ENCODE measurements at places on chromosomes 2 and 18.

- DNase-seq: no peak
Measured at GRCh38 chr2:191405546-191405945, 160.3 kb downstream of the MYO1B start.

DNA sequence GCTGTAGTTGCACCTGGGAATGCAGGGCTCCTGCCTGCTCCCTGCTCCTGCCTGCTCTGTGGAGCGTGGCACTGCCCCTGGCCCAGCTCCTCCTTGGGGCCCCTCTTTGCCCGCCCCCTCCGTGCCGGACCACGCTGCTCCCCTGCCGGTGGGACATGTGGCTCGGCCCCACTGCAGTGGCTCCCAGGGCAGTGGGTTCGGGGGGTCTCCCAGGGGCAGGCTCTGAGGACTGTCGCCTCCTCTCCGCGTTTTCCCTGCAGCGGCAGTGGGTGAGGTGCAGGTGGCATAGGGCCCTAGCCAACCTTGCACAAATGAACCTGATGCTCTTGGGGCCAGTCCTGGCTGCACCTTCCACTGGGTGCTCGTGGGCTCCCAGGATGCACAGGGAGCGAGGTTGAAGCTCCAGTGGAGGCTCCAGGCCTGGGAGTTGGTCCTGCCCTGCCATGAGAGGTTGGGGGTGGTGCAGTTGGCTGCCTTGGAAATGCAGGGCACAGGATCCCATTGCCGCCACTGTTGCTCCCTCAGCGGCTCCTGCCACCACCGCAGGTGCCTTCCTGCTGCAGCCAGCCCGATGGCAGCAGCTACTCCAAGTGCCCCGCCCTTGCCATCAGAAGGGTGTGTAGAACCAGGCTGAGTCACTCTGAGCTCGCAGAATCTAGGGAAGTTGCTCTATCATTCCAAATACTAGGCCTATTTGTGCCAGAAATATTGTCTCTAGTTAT is 313.1 kb upstream of the SYT4 start:
- DNase-seq: no peak

DNA sequence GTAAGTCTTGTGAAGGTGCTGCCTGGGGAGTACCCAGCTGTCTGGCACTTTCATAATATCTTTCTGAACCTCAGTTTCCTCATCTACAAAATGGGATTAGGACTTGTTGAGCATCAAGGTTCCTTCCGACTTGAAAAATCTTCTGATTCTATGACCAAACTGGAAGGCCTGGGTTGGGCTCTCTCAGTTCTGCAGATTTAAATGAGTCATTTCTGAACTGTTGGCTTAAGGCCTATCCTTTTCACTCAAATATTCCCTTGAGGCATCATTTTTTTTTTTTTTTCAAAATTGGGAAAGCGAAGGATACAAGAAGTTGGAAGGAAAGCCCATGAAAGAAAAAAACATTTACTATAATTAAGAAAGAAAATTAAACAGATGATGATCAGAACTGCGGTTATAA is 40.8 kb upstream of the CYP1B1 start:
- no peak for DNase-seq

DNA sequence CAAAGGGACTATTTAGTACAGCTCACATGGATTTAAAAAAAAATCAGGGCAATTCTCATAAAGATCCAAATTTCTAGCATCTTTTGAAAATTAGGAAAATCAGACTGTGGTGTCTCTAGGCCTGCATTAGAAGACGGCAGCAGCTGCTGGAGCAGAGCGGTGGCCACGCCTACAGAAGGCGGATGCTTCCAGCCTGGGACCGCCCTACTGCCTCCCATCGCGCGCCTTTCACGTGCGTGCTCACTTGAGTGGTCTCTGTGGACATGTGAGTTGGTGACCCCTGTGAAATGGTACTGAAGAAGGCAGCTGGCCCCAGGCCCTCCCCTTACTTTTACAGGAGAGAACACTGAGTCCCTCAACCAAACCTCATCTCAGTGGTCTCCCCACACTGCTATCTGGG is 15.2 kb upstream of the ZFP36L2 start:
- no peak for DNase-seq

DNA sequence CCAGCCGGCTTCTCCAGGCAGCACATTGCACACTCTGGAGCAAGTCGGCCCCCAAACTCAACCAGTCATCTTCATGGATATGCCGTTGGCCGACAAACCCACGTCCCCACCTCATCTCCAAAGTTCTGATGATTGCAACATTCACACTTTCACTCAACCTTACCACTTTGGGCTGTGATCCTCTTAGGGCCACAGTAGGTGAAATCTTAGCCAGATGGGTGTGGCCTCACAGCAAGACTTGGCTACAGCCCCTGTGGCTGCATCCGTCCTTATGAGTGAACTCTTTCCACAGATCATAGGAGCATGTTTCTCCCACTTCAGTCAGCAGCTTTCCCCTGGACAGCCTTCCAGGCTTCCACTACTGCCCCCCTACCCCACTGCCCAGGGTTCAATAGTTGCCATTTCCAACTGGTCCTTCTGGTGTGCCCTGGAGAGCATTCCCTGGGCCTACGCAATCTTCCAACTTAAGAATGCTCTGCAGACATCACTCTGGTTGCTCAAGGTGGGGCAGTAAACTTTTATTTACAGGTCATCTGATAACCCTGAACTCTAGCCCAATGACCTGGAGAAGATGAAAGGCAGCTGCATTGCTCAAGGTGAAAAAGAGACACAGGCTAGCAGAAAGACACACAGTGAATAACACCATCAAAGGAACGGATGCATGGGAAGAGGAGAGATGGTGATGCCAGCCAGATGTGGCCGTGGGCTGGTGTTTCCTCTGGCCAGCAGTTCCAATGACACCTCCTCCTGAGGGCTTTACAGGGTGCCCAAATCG is 34.5 kb downstream of the ARL4C start:
- DNase-seq: no peak

GRCh38 chr2:28394997-28395333 is 2.3 kb downstream of the FOSL2 start:
- no peak for DNase-seq

GRCh38 chr2:74021407-74021755 is 36.7 kb downstream of the TET3 start:
- no peak for DNase-seq

- DNase-seq: no peak
Measured at GRCh38 chr2:236348976-236349375, 84.8 kb upstream of the ASB18 start.

DNA sequence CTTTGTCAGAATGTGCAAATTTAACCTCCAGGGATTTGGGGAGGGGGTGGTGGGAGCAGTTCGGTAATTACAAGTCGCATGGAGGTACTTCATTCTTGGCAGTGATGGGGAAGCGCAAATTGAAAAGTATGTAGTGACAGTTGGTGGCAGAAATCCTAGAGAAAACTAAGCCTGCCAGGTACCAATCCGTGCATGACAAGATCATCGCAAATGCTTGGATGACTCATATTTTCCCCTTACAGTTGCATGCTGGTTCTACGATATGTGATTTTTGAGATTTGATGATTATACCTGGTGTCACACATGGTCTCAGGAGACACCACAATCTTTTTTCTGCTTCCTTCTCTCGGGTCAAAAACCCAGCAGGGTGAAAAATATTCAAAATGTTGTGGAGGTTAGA is 479.7 kb upstream of the ID2 start:
- no peak for DNase-seq

- no peak for DNase-seq
Measured at GRCh38 chr2:111618226-111618977, 265.6 kb downstream of the ANAPC1 start.

GRCh38 chr2:99659874-99660273 is 170.1 kb upstream of the REV1 start:
- DNase-seq: no peak

GRCh38 chr18:21747764-21748693 is 7.4 kb downstream of the MIB1 start:
- DNase-seq: no peak

DNA sequence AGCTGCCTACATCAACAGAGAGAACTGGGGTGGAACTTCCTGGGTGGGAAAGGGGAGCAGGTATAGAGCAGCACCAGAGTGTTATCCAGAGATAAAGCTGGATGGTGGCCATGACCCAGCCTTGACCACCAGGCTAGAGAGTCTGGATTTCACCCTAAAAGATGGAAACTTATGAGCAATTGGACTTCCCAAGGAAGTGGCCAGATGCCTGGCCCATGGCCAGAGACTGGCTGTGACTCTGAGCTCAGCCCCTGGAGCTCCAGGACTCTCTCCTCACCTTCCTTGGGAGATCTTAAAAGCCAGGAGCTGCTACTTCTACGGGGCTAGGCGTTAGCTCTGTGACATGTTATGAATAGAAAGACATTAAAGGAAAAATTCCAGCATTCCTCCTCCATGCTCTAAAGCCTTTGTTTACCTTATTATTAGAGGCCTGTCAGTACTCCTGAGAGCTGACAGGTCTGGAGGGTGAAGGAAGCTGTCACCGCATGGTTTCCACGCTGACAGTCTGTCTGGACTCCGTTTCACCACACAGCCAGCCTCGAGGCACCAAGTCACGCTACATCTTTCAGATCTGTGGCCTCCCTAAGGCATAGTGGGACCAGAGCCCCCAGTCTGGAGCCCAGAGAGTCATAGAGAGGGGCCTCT is 260.0 kb upstream of the SIX2 start:
- no peak for DNase-seq

DNA sequence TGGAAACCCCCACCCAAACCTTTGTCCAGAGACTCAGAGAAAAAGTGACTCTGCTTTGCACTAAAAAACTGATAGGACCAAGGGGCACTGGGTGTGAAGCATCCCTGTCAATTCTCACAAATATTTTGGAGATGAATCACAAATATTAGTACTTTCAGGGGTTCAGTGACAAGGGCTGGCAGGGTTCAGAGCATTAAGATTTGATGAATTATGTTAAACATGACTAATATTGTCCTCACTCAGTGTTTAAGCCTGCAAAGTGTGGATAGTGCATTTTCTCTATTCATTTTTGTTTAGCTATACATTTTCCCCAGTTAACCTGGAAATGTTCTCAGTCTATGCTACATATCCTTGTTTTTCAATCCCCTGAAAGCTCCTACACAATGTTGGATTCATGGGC is 65.3 kb upstream of the CCDC68 start:
- DNase-seq: no peak

DNA sequence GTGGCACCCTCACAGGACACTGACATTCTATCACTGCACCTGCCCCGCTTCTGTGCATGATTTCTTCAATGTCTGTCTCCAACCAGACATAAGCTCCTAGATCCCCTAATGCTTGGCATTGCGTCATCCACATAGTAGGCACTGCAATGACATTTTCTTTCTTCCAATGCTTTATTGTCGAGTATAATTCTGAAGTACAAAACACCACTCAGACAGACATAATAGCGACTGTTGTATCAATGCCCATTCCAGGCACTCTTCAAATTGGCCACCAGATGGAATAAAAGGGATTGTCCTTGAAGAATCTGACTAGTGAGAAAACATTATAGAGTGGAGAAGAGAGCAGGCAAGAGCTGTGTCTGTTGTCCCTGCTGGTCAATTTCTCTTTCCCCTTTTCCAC is 89.0 kb downstream of the LPIN1 start:
- no peak for DNase-seq

DNA sequence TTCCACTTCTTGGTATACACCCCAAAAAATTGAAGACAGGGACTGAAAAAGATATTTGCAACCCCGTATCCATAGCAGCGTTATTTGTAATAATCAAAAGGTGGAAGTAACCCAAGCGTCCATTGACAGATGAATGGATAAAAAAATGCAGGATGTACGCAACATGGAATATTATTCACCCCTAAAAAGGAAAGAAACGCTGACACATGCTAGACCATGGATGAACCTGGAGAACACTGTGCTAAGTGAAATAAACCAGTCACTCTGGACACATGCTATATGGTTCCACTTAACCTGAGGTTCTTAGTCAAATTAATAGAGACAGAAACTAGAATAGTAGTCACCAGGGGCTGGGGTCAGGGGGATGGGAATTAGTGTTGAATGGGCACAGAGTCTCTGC is 38.6 kb upstream of the PRLH start:
- no peak for DNase-seq

DNA sequence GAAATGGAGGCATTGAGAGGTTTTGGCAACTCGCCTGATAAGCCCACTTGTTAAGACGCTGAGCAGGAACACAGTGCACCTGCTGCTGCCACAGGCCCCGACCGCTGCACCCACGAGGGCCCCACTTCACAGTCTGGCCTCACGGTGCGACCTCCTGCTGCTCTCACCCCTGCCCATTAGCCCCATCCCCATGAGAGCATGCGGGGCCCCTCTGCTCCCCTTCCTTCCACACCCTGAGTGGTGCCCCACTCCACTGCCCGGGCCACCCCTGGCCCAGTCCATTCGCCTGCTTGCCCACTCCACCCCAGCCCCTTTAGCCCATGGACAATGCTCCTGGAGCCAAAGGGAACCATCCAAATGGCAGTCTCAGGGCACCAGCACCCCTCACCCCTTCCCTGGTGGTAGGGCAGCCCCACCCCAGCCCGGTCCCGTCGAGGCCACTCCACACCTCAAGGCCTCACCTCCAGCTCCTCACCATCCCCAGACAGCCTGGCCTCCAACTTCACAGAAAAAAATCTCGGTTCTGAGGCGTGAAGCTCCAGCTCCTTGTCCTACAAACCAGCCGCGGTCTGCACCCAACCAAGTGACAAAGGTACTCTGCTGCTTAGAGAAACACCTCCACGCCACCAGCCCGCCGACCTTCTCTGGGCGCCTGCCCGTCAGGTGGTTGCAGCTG is 6.7 kb upstream of the GPR55 start:
- no peak for DNase-seq

GRCh38 chr2:50004667-50005066 is 850.4 kb upstream of the FSHR start:
- no peak for DNase-seq

- no peak for DNase-seq
Measured at GRCh38 chr18:74589021-74589420, 8.6 kb upstream of the ZNF407 start.

DNA sequence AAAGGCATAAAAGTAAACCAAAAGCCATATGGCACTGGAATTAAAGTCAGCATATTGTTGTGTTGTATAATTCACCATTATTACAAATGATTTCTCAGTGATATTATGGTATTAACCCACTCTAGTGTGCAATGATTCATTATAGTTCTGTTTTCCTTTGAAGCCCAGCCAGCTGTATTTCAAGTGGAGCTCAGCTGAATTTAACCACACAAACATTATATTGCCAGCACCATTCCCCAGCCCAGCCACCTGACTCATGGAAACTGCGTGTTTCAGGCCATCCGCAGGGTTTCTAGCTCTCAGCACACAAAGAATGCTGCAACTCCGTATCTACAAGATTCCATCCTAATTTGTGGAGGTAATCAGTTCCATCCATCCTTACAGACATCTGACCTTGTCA is 166.8 kb upstream of the CHAC2 start:
- no peak for DNase-seq

Data from erythroblast (primary cell).